ENCODE measurements at places on chromosomes 6 and 20.

- no peaks in the 10 kb centered on the region for H3K27me3 ChIP-seq
- no peak overlapping the region for H3K4me3 ChIP-seq
- H3K27ac ChIP-seq = no peak overlapping the region
- H3K36me3 ChIP-seq = no peaks in the 10 kb centered on the region
- no peaks in the 10 kb centered on the region for H3K4me1 ChIP-seq
Measured at GRCh38 chr6:170257376-170257775, 33.5 kb downstream of the DLL1 start.

DNA sequence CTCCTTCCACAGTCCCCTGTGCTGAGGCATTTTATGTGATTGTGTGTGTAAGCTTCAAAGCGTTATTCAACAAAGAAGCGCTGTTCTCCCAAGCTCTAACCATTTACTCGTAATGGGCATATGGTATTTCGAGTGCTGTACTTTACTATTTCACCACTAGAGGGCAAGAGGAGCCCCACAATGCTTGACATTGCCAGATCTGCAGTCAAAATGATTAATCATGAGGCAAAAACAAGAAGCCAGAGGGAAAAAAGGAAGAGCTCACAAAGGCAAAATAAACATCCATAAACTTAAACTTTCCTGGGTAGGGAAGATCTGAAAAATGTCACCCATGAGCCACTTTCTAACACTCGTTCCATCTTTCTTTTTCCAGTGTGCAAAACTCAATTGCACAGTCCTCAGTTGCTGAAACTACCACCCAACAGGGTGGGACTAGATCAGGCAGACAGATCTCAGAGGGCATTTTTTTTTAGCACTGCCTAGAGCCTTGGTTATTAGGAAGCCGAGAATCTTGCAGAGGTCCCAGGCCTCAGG is 215.0 kb upstream of the PLCB4 start:
- peaks cover 8% of the 10 kb centered on the region for H3K4me1 ChIP-seq
- peak overlapping the region; percentile 50 for H3K27ac ChIP-seq
- no peaks in the 10 kb centered on the region for H3K27me3 ChIP-seq
- no peaks in the 10 kb centered on the region for H3K36me3 ChIP-seq

DNA sequence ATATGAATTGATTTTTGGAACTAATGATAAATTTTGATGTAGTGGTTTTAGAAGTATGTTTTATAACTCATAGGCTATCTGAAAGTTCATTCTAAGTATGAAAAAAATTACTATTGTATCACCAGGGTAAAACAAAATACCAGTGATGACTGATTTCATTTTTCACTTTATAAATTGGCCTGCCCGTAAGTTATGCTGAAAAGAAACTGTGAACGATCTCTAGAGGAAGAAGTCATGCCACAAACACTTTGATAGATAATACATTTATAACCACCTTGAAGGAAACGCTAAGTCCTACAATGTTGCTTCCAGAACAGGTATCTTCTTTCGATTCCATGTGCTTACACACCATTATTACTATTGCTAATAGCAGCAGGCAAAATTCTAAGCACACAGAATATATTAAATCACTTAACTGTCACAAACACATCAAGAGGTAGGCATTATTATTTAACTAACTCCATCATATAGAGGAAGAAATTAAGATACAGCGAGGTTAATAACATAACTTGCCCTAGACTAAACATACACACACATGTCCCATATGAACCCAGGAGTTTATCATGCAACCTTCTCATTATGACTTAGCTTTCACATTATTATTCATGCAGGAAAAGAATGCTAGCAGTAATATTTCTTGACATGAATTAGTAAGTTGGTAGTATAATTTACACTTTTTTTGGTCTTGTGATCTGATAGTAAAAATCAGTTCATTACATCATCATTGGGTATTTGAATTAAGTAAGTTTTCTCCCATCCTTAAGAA is 44.7 kb downstream of the RGS17 start:
- H3K27me3 ChIP-seq = no peaks in the 10 kb centered on the region
- H3K4me3 ChIP-seq = no peak overlapping the region
- no peaks in the 10 kb centered on the region for H3K36me3 ChIP-seq
- no peak overlapping the region for H3K27ac ChIP-seq
- no peak for DNase-seq
- no peaks in the 10 kb centered on the region for H3K4me1 ChIP-seq

DNA sequence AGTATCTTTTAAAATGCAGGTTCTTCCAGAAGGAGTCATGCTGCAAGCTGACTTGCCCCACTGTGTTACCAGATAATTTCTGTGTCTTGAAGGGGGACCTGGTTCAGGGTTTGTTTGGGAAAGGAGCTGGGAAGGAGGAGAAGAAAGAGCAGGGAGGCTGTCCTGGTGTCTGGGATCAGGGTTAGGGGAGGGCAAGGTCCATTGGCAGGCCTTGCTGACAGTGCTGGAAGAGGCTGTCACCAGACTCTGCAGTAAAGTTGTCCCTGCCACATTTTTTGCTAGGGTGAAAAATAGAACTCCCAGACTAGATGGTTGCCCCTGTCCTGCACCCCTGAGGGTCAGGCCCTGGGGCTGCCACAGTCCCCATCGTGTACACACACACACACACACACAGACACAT is 14.9 kb downstream of the GLP1R start:
- H3K4me1 ChIP-seq = no peaks in the 10 kb centered on the region
- no peak overlapping the region for H3K4me3 ChIP-seq
- H3K36me3 ChIP-seq = no peaks in the 10 kb centered on the region
- DNase-seq = no peak
- no peaks in the 10 kb centered on the region for H3K27me3 ChIP-seq

DNA sequence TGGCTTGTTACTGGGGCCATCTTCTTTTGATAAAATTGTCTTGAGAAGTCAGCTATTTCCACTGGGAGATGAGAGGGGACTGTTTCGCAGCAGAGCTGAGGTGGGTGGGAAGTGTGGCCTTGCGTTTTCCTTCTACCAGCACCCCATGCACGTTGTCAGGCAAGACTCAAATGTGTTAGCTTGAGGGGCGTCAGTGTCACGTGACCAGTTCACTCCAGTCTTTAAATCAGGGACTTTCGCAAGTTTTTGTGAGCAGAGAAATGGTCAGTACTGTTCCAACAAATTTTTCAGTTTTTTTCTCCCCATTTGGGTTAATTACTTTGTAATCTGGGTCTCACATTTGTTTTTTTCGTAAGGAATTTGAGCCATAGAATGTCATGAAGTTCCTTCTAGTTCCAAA is 20.7 kb upstream of the ADRM1 start:
- H3K27ac ChIP-seq = peak overlapping the region; percentile 84
- DNase-seq = no peak
- peaks cover 25% of the 10 kb centered on the region for H3K4me1 ChIP-seq
- H3K4me3 ChIP-seq = no peak overlapping the region
- peaks cover 2% of the 10 kb centered on the region for H3K36me3 ChIP-seq

GRCh38 chr6:11428895-11429294 is 108.7 kb upstream of the TMEM170B start:
- H3K4me3 ChIP-seq = no peak overlapping the region
- H3K27ac ChIP-seq = no peak overlapping the region
- H3K27me3 ChIP-seq = no peaks in the 10 kb centered on the region
- DNase-seq = no peak

GRCh38 chr20:38853759-38854158 is 48.3 kb downstream of the PPP1R16B start:
- DNase-seq = no peak
- no peaks in the 10 kb centered on the region for H3K36me3 ChIP-seq
- H3K27ac ChIP-seq = no peak overlapping the region
- H3K4me1 ChIP-seq = no peaks in the 10 kb centered on the region
- no peak overlapping the region for H3K4me3 ChIP-seq
- peaks cover 6% of the 10 kb centered on the region for H3K27me3 ChIP-seq

- no peak for DNase-seq
- no peaks in the 10 kb centered on the region for H3K27me3 ChIP-seq
- H3K4me3 ChIP-seq = no peak overlapping the region
- H3K27ac ChIP-seq = no peak overlapping the region
Measured at GRCh38 chr6:126308362-126308761, 31.6 kb upstream of the CENPW start.

DNA sequence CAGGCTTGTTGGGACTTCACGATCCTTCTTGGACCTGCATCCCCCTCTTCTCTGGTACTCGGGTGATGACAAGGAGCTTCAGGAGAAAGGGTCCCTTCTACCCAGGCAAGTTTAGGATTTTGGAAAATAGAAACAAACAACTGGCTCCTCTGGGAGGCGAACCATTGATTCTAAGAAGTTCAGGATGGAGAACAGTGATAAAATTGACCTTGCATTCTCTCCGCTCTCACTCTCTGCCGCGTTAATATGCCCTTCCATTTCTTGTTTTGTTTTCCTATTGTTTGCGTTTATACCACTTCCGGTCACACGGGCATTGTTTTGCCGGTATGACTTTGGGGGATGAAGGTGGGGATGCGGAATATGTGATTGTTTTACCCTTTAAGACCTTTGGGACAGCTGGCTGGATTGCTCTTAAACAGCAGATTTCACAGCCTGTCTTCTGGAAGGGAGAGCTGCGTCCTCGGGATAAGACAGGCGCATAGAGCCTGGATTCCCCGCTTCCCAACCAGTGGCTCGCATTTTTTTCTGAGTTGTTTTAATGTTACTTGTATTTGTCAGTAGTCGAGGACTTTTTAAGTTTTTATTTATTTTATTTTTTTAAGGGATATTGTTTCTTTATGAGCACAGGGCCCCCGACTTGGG is 144.3 kb upstream of the ZNF184 start:
- peak overlapping the region; percentile 49 for H3K4me3 ChIP-seq
- DNase-seq = no peak
- peaks cover 36% of the 10 kb centered on the region for H3K27me3 ChIP-seq

GRCh38 chr6:151310279-151310678 is 70.5 kb downstream of the AKAP12 start:
- DNase-seq = no peak
- no peaks in the 10 kb centered on the region for H3K4me1 ChIP-seq
- no peaks in the 10 kb centered on the region for H3K27me3 ChIP-seq
- H3K36me3 ChIP-seq = no peaks in the 10 kb centered on the region
- no peak overlapping the region for H3K27ac ChIP-seq
- H3K4me3 ChIP-seq = no peak overlapping the region

DNA sequence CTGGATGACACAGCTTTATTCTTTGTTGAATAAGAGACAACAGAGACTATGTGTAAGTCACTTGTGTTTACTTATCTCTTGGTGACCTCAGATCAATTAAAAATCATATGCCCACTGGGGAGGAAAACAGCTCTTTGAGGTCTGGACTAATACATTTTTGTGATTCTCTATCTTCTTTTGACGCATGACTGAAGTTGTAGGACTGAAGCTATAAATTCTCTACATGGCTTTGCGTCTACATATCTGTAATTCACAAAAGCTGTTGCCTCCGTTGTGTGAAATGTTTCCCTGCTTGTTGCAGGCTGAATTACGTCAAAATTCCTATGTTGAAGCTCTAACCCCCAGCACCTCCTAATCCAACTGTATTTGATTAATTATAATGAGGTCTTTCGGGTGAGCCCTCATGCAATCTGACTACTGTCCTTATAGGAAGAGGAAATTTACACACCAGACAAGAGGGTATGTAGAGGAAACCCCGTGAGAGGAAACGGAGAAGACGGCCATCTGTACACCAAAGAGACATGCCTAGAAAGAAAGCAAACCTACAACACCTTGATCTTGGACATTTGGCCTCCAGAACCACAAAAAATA is 481.6 kb downstream of the PRKN start:
- no peaks in the 10 kb centered on the region for H3K4me1 ChIP-seq
- H3K4me3 ChIP-seq = no peak overlapping the region
- no peaks in the 10 kb centered on the region for H3K36me3 ChIP-seq
- no peak overlapping the region for H3K27ac ChIP-seq
- no peak for DNase-seq

GRCh38 chr20:10316582-10316981 is 98.0 kb downstream of the SNAP25 start:
- DNase-seq = no peak
- no peak overlapping the region for H3K4me3 ChIP-seq
- H3K36me3 ChIP-seq = no peaks in the 10 kb centered on the region
- H3K27ac ChIP-seq = no peak overlapping the region
- H3K27me3 ChIP-seq = no peaks in the 10 kb centered on the region

DNA sequence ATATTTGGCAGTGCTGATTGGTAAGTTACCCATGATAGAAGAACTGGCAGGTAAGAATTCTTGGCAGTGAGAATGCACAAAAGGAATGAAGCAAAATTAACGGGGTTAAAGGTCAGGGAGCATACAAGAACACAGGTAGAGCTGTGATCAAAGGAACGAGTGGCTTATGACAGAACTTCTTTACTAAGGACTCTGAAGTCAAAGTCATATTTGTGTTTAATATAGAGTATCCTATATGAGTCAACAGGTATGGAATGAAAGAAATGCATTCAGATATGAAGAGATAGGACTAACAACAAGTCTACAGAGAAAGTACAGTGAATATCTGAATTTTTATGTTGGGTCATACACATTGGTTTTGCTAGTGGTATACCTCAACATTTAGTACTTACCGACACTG is 209.0 kb upstream of the CITED2 start:
- no peak overlapping the region for H3K27ac ChIP-seq
- H3K36me3 ChIP-seq = no peaks in the 10 kb centered on the region
- DNase-seq = no peak
- no peaks in the 10 kb centered on the region for H3K27me3 ChIP-seq
- H3K4me1 ChIP-seq = peaks cover 13% of the 10 kb centered on the region

DNA sequence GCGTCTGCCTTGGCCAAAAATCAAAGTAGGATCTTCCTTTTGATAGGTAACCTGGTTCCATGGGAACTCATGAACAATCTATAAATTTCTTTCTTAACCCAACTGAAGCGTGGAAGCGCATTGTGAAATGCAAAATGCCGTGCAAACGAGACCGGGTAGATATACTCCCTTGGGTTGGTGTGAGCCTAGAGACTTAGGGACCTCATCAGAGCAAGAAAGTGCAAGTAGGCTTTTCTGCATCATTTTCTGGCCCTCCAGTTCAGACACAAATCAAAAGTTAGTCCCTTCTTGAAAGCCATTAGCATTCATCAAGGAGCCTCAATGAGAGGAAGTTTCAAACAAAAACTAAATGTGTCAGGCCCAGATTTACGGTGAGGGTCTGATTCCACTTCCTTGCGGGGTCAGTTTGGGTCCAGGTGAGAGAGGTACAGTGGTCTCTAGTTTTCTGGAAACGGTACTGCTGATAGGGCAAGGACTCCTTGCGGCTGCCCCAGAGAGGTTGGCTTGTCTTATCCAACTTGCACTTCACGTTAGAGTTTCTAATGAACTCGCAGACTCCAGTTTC is 5.3 kb upstream of the ZNF184 start:
- H3K36me3 ChIP-seq = no peaks in the 10 kb centered on the region
- H3K27me3 ChIP-seq = no peaks in the 10 kb centered on the region
- peaks cover 3% of the 10 kb centered on the region for H3K4me1 ChIP-seq
- DNase-seq = no peak

DNA sequence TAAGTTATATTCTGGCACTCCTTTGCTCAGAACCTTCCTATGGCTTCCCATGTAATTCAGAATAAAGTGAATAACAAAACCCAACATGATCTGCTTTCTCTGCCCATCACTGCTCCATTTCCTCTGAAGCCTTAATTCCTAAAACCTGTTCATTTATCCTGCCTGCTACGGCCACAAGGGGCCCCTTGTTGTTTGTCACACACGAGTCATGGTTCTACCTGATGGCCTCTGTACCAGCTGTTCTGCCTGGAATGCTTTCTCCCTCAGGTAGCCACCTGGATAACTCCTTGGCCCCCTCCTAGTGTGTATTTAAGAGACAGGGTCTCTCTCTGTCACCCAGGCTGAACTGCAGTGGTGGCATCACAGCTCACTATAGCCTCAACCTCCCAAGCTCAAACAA is 26.8 kb downstream of the ERGIC3 start:
- H3K36me3 ChIP-seq = no peaks in the 10 kb centered on the region
- H3K27ac ChIP-seq = no peak overlapping the region
- DNase-seq = no peak
- H3K4me3 ChIP-seq = no peak overlapping the region
- no peaks in the 10 kb centered on the region for H3K4me1 ChIP-seq

Data from psoas muscle (tissue), 8 donors.